Astrocyte (in vitro differentiated cells and primary cell): ENCODE measurements at places on chromosomes 5 and 9. TPM values are rescaled to one million over a fixed set of nuclear protein-coding genes. Genes with fewer than 3 reads are reported as not detected.
A peak's percentile ranks its signal among the peaks of the same experiment; 100 is the strongest.

DNA sequence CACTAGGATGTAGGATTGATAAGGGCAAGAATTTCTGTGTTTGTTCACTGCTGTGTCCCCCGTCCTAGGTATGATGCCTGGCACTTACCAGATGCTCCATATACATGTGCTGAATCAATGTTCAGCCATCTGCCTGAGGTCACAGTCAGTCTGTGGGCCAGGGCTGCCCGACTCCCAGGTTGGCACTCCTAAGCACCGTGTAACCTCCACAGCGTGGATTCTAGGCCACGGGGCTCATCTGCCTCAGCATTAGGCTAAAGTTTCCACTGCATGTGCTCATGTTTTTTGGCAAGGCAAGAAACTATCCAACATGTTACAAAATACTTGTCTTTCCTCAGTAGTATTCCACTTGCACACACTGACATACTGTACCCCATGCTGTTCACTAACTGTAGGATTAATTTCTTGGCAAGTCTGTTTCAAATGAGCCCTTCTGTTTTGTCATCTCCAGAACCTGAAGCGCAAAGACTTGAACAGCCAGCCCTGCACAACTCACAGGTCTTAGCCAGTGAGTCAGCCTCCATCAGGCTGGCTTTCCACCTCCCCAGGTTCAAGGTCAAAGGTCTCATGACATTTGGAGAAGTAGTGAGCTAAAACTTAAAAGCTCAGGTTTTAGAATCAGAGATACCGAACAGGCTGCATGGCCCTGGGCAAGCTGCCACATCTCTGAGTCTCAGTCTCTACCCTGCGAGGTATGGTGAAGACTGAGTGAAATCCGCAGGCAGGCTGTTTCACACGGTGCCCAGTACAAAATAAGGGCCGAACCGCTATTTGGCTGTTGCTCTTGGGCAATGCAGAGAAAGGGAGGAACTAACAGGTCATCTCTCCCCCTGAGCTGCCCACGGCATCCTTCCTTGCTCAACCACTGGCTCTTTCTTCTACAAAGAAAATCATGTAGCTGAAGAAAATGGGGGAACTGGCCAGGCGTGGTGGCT, 7.2 kb downstream of the TOR1A start:
- no peak overlapping the region for H3K4me3 ChIP-seq
- H3K4me1 ChIP-seq = no peaks in the 10 kb centered on the region
- no peaks in the 10 kb centered on the region for H3K27me3 ChIP-seq
- no peak overlapping the region for H3K27ac ChIP-seq

UAP1L1 gene
- total RNA-seq = 4.0 and 4.7 TPM in 2 replicates

- H3K36me3 ChIP-seq = no peaks in the 10 kb centered on the region
- no peak overlapping the region for H3K27ac ChIP-seq
- peak; percentile 5 for DNase-seq
Observed at GRCh38 chr5:50958852-50959457, 292.5 kb downstream of the PARP8 start.

- H3K4me1 ChIP-seq = peaks cover 22% of the 10 kb centered on the region
- peak overlapping the region; percentile 59 for H3K4me3 ChIP-seq
- DNase-seq = peak; percentile 97
- H3K27ac ChIP-seq = peak overlapping the region; percentile 97
- no peaks in the 10 kb centered on the region for H3K27me3 ChIP-seq
Observed at GRCh38 chr5:88785746-88786565, 97.0 kb downstream of the MEF2C start.

CDX1 gene
- total RNA-seq = 0.50 TPM in 1 of 2 replicates, not detected in the other

C9orf85 gene
- total RNA-seq = 15.2 TPM in 2 replicates
